Activated CD4-positive, alpha-beta T cell treated with anti-CD3 and anti-CD28 coated beads for 36 hours (primary cell): ENCODE measurements at places on chromosomes 11 and 22.

DNA sequence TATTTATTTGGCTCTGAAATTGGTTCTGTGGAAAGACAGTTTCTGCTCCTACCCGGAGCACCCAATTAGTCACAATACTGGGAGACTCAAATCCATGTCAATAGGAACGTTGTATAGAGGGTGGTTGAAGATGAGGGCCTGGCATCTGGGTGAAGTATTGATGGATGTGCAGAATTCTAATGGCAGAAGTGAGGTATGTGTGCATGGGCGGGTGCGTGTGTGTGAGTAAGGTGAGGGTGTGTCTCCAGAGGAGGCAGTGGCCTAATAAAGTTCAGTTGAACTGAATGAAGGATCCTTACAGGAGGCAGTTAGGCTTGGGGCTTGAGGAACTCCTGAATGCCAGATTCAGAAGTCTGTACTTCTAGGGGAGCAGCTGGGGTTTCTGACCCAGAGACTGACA lies 71.8 kb upstream of the B3GAT1 start:
- no peak for DNase-seq

DNA sequence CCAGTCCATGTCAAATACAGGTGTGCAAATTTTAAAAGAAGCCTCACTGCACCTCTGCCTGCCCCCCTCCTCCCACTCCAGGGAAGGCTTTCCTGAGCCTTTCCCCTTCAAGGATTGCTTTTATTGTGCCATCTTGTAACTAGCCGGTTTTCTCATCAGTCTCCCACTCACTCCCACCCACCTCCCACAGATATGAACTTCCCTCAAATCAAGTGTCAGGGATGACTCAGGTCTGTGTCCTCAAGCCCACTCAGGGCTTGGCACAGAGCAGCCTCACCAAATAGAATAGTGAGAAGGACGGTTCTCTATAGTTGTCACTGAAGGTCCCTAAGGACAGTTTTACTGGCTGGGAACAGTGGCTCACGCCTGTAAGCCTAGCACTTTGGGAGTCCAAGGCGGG lies 43.0 kb downstream of the THAP12 start:
- DNase-seq = no peak

GRCh38 chr11:95611827-95612226 lies 177.8 kb downstream of the FAM76B start:
- no peak for DNase-seq

DNA sequence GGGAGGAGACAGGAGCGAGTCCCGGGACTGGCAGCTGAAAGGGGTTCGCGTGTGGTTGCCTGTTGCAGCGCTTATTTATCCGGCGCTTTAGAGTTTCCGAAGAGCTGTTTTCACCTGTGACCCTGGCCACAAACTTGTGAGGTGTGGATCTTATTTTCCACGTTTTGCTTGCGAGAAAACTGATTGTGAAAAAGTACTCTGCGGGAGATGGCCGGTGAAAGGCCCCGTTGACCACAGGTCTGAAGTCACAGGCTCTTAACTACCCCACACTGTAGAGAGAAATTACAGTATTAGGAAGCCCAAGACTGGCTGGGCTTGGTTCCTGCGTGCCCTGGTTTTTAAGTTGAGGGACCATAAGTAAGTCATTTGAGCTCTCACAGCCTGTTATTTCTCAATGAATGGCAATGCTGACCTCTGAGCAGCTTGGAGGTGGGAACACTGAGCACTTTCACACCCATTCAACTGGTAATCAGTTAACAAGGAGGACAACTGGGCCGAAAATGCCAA lies 379 bp upstream of the RAB38 start:
- no peak for DNase-seq

- DNase-seq = no peak
Observed at GRCh38 chr11:77299528-77299993, 1.9 kb downstream of the GDPD4 start.

DNA sequence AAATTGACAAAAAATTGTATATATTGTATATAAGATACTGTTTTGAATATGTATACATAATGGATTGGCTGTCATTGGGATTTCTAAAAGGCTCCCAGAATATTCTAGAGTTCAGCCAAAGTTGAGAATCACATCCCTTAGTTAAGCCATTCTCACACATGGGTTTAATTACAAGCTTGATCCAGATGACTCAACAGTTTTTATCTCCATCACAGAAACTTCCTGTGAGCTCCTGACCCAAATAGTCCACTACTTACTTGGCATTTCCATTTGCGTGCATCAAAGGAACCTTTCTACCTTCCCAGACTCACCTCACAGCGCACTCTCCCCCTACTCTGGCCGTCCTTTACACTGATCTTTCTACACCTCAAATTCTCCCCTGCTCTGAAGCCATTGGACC lies 184.8 kb upstream of the ARHGAP20 start:
- DNase-seq = no peak

GRCh38 chr11:71130106-71130505 lies 122.3 kb downstream of the SHANK2 start:
- no peak for DNase-seq

DNA sequence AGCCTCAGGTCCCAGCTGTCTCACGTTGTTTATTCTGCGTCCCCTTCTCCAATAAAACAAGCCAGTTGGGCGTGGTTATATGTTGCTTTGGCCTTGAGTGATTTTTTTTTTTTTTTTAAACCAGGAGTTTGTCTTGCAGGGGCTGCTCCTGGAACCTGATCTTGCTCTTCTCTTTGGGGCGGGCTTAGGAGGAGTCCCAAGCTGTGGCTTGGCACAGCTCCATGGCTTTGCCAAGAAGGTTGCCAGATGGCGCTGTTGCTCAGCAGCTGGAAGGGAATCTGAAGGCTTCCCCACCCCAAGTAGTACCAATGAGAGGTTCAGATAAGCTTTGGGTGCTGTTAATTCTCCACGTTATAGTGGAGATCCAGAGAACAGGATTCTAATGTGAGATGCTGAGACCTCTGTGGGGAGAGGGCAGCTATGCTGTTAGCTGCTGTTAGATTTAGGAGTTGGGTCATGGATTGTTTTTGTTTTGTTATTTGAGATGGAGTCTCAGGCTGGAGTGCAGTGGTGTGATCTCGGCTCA lies 2.0 kb upstream of the FERMT3 start:
- DNase-seq = peak; percentile 90

- no peak for DNase-seq
Observed at GRCh38 chr11:47989779-47990178, 9.4 kb downstream of the PTPRJ start.

- no peak for DNase-seq
Observed at GRCh38 chr11:115325523-115325922, 178.7 kb downstream of the CADM1 start.

- DNase-seq = no peak
Observed at GRCh38 chr22:37018815-37019308, 385 bp downstream of the TST start.

DNA sequence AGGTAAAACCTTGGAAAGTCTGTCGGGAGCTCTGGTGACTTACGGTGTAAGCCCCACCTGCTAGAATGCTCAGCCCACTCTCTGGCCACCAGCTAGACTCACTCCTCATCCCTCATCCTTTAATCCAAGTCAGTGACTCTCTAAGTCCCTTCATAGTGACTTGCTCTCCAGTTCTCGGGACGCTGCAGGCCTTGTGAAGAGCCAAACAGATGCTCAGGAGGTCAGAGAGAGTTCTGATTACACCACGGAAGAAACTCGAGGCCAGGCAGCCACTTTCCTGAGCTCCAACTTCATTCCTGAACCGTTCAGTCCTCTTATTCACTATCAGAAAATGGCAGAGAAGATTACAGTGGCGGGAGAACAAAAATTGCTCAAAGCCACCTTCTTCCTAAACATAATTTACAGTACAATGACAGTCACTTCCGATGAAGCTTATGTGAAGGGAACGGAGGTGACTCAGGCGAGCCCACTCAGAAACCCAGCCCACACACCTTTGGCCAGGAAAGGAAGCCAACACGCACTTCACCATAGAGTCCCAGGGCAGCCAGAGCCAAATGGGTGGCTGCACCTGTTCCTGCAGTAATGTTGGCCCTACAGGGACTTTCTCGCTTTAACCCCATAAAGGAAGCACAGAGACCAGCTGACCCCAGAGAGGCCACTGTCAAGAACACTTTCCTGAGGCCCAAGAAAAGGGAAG lies 100.4 kb downstream of the GALNT18 start:
- peak; percentile 33 for DNase-seq

DNA sequence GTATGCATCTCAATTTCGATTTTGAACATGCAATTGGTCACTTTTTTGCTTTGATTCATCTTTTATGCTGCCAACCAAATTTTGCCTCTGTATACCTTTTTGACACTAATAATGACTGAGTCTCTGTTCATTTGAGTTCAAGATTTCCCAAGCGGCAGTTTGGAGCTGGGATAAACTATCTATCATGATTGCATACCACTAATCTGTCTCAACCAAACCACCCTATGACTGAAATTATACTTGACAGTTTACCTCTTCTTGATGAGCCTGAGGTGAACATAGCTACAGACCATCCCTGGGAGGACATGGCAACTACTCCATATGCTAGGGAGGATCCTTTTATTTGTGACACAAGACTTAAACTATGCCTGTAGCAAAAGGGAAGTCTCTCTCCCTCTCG lies 146.2 kb downstream of the PAX6 start:
- DNase-seq = no peak

- no peak for DNase-seq
Observed at GRCh38 chr11:103898065-103898464, 138.4 kb upstream of the DDI1 start.

GRCh38 chr11:8735094-8735493 lies 52.5 kb downstream of the RPL27A start:
- DNase-seq = no peak

DNA sequence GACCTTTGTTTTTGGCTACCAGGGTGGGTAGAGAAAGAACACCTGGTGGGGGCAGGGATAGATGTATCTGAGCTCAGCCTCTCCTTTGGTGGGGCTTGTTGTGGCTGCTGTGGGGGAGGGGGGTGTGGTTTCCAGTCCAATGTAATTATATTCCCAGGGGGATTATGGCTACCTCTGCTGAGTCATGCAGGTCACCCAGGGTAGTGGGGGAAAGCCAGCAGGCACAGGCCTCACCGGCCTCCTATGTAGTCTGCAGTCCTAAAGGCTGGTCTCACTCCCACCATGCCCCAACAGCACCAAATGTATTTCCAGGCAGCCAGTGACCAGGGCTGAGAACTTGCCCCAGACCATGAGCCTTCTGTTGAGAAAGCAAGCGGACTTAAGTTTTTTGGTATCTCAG lies 119.6 kb downstream of the DYNC2H1 start:
- no peak for DNase-seq
